ENCODE measurements at places on chromosomes 16 and 17.

- no peak for DNase-seq
Observed at GRCh38 chr16:69830146-69830533, 68.0 kb downstream of the WWP2 start.

DNA sequence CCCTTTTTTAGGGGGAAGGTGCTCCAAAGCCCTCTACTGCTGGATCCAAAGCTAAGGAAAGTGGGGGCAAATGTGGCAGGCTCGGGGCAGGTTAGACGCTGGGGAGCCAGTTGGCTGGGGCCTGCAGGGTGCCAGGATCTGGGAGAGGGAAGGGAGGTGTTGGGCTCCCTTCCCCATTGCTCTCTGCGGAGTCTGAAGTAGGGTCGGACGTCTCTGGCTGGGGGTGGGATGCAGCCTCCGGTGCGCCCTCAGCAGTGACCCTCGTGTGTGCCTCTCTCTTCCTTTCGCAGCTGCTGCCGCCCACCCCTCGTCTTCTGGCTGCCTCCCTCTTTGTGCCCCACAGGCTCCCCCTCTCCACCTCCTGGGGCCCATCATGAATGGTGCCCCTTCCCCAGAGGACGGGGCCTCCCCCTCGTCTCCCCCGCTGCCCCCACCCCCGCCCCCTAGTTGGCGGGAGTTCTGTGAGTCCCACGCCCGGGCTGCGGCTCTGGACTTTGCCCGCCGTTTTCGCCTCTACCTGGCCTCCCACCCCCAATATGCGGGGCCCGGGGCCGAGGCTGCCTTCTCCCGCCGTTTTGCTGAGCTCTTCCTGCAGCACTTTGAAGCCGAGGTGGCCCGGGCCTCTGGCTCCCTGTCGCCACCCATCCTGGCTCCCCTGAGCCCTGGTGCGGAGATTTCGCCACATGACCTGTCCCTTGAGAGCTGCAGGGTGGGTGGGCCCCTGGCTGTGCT is 2.2 kb downstream of the SH2B1 start:
- no peak for DNase-seq

DNA sequence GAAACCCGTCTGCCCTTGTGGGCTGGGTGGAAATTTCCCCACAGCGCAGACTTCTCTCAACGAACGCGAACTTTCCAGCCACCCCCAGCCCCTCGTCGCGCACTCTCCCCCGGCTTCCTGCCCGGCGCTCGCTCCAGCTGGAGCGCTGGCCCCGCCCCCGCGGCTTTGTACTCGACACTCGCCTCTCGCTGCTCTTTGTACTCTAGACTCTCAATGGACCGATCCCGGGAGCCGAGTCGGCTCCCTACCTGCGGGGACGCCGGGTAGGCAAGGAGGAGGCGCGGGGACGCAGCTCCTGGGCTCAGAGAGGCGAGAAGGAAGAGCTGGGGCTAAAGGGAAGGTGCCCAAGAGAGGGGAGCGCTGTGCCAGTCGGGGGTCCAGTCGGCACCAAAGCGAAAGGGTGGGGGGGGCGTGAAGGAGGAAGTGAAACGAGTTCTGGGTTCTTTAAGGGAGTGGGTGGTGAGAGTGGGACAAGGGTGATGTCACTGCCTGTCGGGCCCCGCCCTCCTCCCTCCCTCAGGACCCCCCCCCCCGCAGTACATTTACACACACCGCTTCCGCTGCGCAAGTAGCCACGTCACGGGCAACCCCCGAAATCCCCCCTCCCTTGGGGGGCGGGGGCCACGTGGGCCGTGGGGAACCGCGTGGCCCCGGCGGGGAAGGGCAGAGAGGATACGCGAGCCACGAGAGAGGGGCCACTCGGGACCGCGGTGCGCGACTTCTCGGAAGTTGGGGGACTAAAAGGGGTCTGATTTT is 9.7 kb downstream of the KDM6B start:
- DNase-seq: peak; percentile 54

- DNase-seq: no peak
Observed at GRCh38 chr17:39165841-39166349, at the start of gene ARL5C. ARL5C (minus strand) TSS chr17:39166161; CDS start chr17:39165760, 401 bp downstream.

- no peak for DNase-seq
Observed at GRCh38 chr16:89192956-89193575, 7.3 kb downstream of the SLC22A31 start.

- DNase-seq: no peak
Observed at GRCh38 chr17:44543905-44544523, 13.3 kb upstream of the FZD2 start.

DNA sequence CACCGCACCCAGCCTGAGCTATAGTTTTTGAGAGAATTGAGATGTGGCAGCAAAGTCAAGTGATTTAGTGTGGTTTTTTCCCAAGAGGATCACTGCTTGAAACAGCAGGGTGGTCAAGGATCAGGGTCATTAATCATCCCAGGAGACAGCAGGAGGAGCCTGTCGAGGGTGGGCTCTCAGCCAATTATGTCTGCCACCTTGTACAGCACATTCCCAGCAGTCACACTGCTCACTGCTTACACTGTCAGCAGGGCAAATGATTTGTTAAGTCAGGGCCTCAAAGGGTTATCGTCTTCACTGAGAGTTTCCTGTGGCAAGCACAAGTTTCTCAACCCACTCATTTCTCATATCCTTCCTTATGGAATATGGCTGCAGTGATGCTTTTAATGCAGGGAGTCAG is 13.2 kb downstream of the B3GNT9 start:
- no peak for DNase-seq

- no peak for DNase-seq
Observed at GRCh38 chr16:57756424-57757325, 21.1 kb downstream of the KATNB1 start.

DNA sequence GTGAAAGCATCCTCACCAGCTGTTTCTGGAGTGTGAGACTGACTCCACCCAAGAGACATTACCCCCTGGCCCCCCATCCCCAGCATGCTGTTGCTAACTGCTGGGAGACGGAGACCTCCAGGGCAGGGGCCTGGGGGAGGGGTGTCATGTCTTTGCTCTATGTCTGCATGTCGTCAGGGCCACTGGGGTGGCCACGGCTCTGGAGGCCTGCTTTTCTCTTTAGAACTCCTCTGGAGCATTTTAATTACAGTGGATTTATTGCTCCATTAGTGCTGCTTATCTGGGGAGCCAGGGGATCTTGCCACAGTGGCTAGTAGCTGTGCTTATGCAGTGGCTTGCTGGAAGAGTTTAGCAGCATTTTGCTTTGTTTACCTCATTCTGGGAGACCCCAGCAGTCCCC is 32.3 kb downstream of the CLEC16A start:
- no peak for DNase-seq

DNA sequence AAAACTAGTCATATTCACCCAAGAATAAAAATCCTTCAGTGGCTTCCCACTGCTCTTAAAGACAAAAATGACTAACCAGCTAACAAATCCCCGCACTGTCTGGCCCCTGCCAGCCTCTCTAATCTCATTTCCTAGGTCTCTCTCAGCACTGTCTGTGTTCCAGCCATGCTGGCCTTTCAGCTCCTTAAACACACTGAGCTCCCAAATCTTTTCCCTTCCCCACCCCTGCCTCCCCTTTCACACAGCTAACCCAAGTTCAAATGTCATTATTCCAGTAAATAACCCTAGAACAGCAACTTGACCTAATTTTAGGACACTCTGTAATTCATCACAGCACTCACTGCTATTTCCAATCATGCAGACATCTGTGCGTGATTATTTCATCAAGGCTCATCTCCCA is 7.8 kb downstream of the SHCBP1 start:
- DNase-seq: no peak

DNA sequence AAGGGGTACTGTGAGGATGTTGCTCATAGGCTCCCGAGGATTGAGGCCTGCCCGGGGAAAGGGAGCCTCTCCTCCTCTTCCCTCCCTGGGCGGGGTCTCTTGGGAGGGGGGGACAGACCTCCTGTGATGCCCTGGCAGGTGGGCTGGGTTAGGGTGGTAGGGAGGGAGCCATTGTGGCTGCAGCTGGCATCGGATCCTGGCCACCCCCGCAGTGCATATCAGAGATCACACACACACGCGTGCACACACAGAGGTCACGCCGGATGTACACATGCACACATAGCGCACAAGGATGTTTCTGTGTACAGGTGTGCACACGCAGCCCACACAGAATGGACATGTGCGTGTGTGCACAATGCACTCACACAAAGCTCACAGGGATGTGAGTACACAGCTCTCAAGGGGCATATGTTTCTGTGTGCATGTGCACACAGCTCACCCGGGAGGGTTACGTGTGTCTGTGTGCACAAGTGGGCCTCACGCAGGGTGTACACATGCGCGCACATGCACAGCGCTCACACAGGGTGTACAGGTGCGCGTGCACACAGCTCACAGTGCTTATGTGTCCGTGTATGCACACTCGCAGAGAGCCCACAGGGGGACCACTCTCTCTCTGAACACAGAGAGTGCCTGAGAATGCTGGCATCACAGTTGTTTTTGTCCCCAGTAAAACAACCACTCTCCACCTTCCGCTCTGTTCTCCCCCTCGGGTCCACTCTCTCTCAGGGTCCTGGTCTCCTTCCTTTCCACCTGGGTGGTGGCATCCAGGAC is 2.4 kb downstream of the GJD3 start:
- DNase-seq: no peak

DNA sequence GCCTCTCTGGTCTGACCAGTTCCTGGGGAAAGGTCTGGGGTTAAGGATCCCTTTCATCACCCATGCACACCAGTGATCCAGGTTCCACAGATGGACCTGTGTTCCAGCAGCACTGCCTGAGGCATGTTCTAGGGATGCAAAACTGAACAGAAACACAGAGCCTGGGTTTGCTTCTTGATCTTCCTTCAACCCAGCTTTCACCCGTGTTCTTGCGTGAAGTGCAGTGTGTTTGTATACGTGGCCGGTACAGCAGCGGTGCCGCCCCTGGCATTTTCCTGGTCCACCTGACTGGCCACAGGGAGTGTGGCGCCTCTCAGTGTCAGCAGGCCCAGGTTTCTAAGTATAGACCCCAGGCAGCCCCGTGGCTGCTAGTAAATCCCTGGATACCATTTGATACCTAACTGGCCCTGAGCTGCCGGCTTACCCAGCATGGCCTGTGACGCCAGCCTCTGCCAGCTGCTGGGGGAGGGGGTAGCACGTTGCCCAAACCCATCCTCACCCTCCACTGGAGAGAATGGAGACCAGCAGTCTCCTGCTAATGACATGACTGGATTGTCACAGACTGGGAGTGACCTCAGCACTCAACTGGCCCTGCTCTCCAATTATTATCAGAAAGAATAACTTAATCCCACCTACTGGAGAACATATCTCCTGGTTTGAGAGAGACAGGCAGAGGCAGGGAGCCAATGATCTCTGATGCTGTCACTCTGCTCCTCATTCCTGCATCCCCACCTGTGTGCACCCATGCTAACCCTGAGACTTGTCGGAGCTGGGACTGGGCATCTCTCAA is 59.2 kb upstream of the LGALS9 start:
- no peak for DNase-seq

DNA sequence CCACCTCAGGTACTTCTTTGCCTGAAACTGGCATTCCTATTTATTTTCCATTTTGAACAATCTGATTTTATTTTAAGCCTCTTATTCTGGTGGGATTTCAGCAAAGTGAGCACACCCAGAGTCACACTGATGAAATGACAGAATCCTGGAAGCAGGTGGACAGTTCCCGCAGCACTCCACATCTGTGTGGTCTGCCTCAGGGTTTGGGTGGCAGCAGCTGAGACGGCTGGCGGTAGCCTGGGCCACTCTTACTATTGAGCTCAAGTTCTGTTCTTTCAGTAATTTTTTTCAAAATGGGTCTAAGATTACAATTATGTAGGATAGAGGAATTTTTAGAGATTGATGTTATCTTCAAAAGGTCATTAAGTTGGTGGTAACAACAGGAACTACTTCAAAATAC is 32.5 kb upstream of the ENDOV start:
- DNase-seq: no peak

DNA sequence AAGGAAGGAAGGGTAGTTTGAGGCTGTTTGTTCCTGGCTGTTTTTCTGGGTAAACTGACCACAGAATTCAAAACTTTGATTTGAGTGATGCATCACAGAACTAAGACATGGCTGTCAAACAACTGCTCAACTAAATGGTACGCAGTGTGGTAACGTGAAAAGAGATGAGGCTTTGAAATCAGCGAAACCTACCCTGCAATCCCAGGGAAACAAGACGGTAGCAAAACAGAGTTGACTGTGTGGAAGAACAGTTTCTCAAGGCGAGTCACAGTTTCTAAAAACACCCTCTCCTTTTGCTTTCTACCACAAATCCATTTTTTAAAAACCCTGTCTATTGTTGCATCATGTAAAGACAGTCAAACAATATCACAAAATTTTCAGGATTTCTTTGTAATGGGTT is 156.0 kb upstream of the MAF start:
- no peak for DNase-seq

DNA sequence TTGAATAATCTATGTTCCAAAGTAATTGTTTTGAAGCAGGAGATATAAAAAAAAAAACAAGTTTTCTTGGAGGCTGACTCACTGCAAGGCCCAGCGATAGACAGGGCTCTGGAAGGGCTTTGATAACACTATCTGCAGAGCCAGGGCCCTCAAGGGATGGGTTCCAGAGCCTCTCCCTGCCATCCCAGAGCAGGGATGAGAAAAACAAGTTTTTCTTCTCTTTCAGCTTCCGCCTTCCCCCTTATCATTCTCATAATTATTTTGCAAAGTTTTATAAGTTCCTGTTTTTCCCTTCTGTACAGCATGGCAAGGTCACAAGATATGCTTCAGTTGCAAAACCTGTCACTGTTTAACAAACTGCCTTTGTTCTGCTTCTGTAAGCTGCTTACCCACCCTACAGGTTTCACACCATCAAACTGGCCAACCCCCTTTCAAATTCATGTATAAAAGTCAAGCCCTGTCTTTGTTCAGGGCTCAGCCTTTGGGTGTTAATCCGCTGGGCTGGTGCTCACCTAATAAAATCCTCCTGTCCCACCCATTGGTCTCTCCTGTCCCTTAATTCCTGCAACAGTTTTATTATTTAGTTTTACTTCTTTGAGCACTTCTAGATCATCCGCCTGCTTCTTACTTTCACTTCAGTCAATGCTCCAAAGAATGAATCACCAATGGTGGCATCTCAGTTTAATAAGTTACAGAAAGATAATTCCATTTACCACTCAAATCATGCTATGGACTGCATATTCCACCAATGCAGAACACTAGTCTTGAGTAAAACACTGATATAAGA is 5.6 kb upstream of the THUMPD1 start:
- no peak for DNase-seq

- DNase-seq: no peak
Observed at GRCh38 chr16:51055434-51055833, 95.6 kb downstream of the SALL1 start.
